ENCODE measurements at places on chromosomes 12 and 14. TPM values are rescaled to one million over a fixed set of nuclear protein-coding genes. Genes with fewer than 3 reads are reported as not detected.

The HOTAIR gene
- polyA plus RNA-seq, result 1.0 TPM

The PTCSC3 gene
- not detected for polyA plus RNA-seq

The SYNDIG1L gene
- 0.39 TPM for polyA plus RNA-seq

The MANSC4 gene
- 0.26 TPM for polyA plus RNA-seq

The TMEM117 gene
- 16.4 TPM for polyA plus RNA-seq

The EMP1 gene
- 119 TPM for polyA plus RNA-seq

DNA sequence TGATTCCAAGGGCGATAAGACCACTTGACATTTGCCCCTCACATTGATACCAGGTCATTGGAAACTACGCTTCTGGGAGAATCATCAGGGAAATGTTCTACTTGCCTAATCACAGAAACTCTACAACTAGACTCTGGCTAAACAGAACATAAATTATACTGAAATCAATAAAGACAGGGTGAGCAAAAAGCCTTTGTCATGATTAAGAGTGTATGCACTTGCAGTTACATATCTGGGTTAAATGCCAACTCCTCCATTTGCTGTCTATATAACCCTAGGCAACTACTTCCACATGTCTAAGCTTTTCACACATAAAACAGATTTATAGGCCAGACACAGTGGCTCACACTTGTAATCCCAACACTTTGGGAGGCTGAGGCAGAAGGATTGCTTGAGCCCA, 125.7 kb downstream of the PHLDA1 start:
- no peak for DNase-seq

- no peak for DNase-seq
These were observed 162.8 kb downstream of the SNAPC1 start for GRCh38 chr14:61925043-61925442.

DNA sequence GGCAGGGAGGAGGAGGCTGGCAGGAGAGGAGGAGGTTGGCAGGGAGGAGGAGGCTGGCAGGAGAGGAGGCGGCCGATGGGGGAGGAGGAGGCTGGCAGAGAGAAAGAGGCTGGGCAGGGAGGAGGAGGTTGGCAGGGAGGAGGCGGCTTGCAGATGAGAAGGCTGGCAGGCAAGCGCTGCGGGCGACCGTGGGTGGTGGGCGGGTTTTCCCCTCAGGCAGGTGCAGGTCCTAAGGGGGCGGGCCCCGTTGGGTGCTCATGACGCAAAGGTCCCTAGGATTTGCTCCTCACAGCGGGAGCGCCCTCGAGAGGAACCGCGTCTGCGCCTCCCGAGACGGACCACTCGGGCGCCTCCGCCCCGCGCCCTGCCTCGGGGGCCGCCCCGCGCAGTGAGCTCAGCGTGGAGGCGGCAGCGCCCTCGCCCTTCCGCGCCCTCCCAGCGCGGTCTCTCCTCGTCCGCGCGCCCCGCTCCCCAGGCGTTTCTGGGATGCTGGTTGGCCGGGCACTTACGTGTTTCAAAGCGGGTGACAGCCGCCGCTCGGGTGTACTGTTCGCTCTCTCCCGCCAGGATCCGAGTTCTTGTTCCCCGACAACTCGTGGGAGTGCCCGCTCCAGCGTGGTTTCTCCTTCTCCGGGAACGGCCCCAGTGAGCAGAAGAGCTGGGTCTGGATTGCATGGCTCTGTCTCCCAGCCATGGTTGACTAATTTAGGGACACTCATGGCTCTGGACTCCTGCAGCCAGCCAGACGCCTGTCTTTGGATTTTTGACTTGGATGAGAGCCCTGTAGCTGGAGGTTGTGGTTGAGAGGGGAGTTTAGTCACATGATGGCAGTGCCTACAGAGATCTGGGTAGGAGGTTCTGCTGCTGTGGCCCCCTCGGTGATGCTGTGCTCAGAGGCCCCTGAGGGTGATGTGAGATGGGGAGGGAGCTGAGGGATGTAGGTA, 64.1 kb upstream of the PPP4R3A start:
- no peak for DNase-seq

GRCh38 chr12:121986489-121987245, 35.0 kb upstream of the BCL7A start:
- no peak for DNase-seq

DNA sequence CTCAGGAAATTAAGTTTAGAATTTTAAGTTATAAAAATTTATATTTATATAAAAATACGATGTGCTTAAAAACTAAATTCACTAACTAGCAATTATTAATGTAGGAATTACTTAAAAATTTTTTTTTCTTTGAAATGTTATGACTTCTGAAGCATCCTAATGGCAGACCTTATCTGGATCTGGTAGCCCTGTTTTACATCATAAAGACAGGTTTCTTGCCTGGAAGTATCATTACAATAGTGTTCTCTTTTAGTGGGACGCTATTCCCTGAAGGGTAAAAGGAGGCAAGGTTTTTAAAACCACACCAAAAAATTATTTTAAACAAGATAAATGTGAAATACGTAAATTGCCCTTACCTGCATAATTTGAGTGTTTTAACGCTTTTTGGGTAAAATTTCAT, 2.1 kb downstream of the WDR20 start:
- no peak for DNase-seq

- DNase-seq, result no peak
These were observed 66.7 kb downstream of the CCER1 start for GRCh38 chr12:90888316-90888715.

Measured in right renal pelvis (tissue), 4 donors.